ENCODE measurements at places on chromosomes 11 and 22.

DNA sequence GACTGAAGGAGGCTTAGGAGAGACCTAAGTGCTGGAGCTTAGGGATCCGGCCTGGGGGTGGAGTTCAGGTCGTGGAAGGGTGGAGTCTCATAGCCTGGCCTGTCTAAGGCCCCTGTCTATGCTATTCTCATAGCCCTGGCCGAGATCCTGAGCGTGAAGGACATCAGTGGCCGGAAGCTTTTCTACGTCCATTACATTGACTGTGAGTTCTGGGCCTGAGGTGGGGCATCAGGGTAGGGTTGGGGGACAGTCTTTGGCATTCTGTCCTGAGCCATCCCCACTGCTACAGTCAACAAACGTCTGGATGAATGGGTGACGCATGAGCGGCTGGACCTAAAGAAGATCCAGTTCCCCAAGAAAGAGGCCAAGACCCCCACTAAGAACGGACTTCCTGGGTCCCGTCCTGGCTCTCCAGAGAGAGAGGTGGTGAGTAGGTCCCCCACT is 603 bp downstream of the KAT5 start:
- DNase-seq = no peak

DNA sequence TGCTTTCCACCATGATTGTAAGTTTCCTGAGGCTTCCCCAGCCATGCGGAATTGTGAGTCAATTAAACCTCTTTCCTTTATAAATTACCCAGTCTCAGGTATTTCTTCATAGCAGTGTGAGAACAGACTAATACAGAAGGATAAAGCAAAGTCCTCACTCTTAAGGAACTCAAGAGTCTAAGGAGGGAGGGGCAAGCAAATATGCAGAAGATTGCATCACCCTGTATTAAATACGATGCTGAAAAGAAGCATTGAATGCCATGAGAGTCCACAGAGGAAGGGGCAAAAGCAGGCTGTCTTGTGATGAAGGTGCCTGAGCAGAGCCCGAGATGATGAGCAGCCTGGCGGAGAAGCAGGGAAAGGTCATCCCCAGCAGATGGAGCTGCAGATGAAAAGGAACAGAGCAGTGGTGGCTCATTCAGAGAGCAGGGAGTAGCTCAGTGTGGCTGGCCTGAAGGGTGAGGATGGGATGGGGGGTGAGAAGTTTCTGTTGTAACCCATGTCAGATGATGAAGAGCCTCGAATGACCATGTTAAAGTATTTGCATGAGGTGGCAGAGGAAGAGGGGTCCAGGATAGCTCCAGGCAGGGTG is 6.3 kb upstream of the IZUMO1R start:
- DNase-seq = no peak

DNA sequence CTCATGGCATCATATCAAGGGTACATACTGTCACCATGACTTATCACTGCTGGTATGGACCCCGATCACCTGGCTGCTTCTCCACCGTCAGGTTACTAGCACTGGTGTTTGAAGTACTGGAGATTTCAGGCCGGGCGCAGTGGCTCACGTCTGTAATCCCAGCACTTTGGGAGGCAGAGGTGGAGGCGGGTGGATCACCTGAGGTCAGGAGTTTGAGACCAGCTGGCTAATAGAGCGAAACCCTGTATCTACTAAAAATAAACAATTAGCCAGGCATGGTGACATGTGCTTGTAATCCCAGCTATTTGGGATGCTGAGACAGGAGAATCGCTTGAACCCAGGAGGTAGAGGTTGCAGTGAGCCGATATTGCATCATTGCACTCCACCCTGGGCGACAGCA is 82.4 kb upstream of the ANO1 start:
- DNase-seq = no peak

DNA sequence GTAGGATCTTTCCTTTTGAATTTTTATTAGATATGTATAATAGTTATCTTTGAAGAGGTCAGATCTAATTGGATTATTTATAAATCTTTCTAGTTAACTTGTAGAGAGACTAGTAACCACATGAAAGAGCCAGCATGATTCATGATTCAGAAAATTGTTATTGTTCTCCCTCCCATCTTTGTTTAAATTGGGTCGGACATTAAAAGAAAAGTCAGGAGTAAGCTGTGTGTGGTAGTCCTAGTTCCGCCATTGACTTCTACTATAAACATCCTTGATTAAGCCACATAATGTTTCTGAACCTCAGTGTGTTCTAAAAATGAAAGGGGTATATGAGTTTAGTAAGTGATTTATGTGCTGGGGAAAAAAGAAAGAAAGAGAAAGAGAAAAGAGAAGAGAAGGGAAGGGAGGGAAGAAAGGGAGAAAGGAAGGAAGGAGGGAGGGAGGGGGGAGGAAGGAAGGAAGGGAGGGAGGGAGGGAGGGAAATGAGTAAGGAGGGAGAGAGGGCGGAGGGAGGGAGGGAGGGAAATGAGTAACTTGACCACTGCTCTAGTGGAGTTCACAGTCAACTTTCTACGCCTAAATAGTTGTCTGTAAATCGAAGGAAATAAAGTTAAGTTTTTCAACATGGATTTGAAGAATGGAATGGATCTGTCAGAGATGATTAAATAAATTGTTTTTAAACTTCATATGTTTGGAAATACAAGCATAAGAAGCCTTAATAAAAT is 32.9 kb downstream of the SIK2 start:
- DNase-seq = no peak

DNA sequence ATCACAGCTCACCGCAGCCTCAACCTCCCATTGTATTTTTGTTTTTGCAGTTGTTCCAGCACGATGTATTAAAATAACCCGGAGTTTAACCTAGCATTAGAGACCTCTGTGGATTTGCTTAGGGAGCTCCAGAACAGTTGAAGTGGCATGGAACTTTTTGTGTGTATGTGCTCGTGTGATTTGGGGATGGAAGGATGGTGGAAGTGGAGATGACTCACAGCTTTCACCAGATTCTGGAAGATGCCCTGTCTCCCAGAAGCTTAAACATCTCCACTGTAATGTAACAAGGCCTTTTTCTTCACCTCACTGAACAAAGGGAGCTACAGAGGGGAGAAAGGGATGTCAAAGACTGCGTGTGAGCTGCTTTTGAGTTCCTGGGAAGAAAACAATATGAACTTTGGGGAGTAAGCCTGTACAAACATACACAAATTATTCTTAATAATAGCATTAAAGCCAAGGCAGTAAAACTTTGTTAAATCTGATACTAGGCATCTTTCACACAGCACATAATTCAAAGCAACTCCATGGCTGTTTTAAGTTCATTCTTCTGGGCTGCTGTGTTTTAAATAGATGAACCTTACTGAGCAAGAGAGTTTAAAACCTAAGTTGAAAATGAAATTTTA is 226.4 kb downstream of the ADAMTS15 start:
- DNase-seq = no peak

GRCh38 chr22:23065069-23065451 is 5.3 kb upstream of the GNAZ start:
- no peak for DNase-seq
